A549 treated with ZK216348 at 1 μM for 4 hours (cell line): ENCODE measurements at places on chromosomes 1 and 21. TPM values are rescaled to one million over a fixed set of nuclear protein-coding genes. Genes with fewer than 3 reads are reported as not detected.

FMO3 gene
- total RNA-seq = not detected in 5 replicates

SLC45A3 gene
- total RNA-seq = 3.8 to 6.7 TPM (median 6.2 TPM) in 5 replicates

CFHR2 gene
- not detected in 5 replicates for total RNA-seq

NIPAL3 gene
- 6.0 to 9.4 TPM (median 7.2 TPM) in 5 replicates for total RNA-seq

SLAMF6 gene
- total RNA-seq = not detected in 5 replicates
